HFFc6 (cell line): ENCODE measurements at places on chromosomes 7 and 10. TPM values are rescaled to one million over a fixed set of nuclear protein-coding genes. Genes with fewer than 3 reads are reported as not detected.

SPDYE1 gene
- total RNA-seq, result not detected in 3 replicates

PNLIP gene
- not detected in 3 replicates for total RNA-seq

BTBD16 gene
- total RNA-seq, result not detected in 2 replicates

DNA sequence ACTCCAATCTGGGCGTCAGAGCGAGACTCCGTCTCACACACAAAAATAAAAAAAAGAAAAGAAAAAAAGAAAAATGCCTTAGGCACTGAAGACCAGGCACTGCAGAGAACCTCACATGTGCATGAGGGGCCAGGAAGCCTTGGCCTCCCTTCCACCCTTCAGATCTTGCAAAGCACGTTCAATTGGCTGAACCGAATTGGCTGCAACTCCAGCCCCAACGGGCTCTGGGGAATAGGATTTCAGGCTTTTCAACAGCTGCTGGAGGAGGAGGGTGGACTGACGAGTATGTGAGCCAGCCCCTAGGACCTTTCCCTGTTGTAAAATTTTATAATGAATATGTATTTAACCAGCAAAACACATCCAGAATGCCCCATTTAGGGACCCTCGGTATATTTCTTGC, 16.7 kb downstream of the TMEM120A start:
- DNase-seq, result no peak

- no peak for DNase-seq
Observed at GRCh38 chr7:29808075-29808801, 1.9 kb downstream of the WIPF3 start.

DNA sequence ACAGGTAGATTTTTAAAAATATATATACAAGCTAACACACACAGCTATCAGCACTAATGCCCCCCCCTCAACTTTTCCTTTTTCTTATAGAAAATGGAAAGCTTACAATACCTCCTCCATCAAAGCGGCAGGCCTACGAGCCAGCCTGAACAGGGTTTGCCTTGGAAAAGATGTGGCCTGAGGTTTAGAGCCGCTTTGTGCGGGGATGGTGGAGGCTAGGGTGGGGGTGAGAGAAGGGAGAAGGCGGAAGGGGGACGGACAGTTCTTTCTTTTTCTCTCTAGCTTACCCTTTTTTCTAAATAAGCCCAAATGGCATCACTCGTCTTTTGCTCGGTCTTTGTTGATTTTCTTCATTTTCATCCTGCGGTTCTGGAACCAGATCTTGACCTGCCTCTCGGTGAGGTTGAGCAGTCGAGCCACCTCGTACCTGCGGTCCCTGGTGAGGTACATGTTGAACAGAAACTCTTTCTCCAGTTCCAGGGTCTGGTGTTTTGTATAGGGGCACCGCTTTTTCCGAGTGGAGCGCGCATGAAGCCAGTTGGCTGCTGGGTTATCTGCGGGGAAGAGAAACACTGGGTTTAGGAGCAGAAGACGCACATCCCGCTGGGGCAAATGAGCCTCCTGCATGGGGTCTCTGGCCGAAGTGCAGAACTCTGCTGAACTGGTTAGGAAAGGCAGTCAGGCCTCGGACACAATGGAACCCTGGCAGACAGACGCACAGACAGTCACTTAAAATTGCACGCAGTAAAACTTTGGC, 1.9 kb downstream of the HOXA9 start:
- DNase-seq, result no peak
